ENCODE measurements at places on chromosomes 3 and 15.

- DNase-seq = no peak
These were observed 468 bp upstream of the SPTBN5 start for GRCh38 chr15:41894251-41894790.

DNA sequence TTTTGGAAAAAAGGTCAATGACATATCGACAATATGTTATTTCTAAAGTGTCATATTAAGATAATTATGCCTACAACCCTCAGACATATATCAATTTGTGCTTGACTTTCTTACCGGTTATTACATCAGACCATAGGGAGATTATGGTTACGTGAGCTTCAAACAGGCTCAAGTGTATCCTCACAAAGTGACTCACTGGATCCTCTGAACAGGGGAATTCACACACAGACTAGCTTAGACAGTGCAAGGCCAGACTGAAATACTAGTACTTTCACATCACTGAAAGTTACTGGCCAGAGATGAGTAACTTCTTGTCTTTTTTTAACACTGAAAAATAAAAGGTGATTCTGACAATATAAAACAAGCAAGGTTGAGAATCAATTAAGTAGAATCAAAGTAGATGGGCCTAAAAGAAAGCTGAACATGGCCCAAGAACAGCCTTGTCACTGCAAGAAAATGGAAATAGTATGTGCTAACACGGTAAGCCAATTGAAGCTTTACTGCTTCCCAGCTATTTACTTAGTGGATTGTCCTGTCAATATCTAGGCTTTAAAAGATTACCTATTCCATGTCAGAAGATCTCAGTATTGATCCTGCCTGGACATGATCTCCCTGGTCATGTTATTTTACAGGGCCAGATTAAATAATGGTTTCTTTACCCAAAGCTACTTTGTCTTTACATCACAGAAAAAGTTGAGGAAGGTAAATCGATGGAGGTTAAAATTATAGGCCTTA lies 848.6 kb downstream of the ROBO1 start:
- peak; percentile 56 for DNase-seq

- DNase-seq = no peak
These were observed 120.1 kb downstream of the GALK2 start for GRCh38 chr15:49290191-49290590.

DNA sequence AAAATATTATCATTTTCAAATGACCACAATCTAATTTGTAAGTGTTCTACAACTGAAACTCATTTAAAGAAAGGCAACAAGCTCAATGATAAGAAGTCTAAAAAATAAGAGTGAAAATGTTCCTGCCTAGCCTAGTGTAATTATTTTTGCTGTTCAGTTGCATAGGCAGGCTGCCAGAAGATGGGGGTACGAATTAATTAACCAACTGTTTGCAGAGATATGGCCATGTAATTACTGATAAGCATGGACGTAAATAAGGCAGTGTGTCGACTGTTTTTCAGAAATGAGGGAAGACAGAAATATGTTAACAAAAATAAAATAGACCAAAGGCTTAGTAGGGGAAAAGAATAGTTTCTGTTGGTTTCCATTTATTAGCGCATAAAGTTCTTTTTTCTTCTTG lies 24.7 kb upstream of the SCAANT1 start:
- no peak for DNase-seq

- DNase-seq = peak; percentile 64
These were observed 126.8 kb downstream of the MITF start for GRCh38 chr3:69865925-69866679.

DNA sequence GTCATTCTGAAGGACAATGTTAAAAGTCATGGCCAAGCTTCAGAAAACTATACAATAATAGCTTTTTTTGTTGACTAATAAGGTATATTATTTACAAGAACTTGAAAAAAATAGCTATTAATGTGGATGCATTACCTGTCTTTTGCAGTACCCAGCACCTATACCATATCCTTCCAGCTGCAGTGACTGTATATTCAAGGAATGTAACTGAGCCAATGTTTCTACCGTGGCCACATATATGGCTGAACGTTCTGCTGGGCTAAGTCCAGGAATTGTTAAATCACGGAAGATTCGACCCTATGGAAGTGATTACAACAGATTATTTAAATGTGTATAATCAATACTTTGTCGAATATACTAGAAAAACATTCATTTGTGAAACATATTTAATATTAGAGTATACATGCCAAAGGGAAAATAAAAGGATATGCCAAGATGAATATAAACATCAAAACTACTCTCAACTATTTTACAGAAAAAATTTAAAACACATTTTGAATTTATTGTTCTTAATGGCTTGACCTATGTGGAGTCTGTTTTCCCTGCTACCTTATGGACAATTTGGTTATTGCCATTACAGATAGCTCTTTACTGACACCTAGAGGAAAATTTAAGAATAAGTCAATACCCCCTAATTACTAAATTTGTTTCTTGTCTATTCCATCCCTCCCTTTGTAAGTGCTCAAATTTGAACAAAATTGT lies 17.6 kb downstream of the ACAD11 start:
- DNase-seq = peak; percentile 69

DNA sequence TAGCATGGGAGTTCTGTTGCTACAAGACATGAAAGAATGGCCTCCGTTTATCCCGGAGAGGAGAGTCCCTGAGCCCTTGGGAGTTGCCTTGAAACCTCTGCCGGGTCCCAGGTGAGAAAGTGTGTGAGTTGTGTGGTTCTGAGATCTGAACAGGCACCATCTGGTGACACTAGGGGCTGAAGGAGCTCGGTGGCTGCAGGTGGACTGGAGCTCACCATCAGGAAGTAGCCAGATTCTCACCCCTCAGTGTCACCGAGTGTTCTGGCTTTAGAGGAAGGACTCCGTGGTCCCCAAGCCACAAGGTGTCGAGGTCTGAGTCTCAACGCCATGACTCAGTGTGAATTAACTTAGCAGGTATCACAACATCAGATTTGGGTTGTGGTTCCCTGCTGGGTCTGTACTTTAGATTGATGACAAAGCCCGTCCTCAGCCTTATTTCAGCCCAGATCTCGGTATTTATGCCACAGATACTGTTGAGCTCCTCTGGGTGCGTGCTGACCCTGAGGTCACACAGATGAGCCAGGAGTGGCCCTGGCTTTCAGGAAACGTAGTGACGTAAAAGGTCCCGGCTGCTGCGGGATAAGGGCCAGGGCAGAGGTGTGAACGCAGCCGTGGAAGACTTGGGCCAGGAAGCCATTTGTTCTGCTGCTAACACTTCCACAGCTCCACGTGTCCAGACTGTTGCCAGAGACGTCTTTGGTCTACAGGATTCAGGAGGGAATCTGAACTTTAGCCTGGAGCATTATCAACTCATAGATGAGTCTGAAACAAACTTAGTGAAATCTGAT lies 54.4 kb downstream of the PGPEP1L start:
- no peak for DNase-seq

GRCh38 chr3:151766454-151766853 lies 32.7 kb downstream of the AADACL2 start:
- no peak for DNase-seq

GRCh38 chr3:29312395-29312794 lies 31.5 kb downstream of the RBMS3 start:
- DNase-seq = no peak

GRCh38 chr15:70382009-70382749 lies 284.5 kb upstream of the TLE3 start:
- no peak for DNase-seq

DNA sequence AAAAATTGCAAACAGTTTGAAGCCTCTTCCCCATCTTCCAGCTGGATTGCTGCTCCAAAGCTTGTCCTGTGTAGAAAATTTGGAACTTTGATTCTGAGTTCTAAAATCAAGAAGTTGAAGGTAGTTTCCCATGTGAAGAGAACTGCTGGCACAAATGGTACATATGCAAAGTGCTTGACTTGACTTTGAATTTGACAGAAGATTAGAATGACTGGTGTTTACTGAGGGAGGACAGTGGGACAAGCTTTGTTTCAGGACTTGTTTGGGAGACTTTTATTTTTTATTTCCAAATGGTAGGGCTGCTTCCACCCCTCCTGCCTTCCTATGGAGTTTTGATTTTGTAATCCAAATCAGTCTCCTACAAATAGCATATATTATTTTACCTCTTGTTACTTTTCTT lies 7.4 kb downstream of the ZFAND6 start:
- DNase-seq = no peak

GRCh38 chr3:164406281-164406680 lies 672.0 kb downstream of the SI start:
- no peak for DNase-seq

- no peak for DNase-seq
These were observed 143.2 kb upstream of the PLXND1 start for GRCh38 chr3:129749692-129750091.

DNA sequence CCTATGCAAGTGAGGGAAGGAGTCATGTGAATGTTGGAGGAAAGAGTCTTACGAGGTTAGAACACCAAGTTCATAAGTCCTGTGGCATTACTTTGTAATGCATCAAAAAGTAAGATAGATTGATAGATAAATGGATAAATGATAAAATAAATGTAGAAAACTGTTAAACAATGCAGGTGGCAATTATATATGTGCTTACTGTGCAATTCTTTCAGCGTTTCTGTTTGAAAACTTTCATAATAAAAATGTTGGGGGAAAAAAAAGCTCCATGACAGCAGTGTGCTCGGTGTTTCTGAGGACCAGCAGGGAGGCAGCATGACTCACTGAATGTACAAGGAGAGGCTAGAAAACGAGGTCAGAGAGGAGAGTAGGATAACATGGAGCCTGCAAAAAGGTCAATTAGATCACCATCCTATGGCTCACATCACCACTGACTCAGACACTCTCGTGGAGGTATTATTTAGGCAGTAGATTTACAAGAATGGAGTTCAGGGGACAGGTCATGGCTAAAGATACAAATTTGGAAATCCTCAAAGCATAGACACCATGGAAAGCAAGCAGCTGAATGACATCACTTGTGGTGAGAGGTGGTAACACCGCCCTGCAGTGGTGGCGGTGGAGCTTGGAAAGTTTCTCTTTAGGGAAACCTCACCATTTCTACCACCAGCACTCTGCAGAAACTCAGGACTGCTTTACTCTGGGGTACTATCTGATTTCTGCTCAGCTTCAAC lies 219.8 kb downstream of the CTNNB1 start:
- peak; percentile 34 for DNase-seq

Measured in SK-MEL-5 (cell line).